NCI-H187 treated with DMSO at 0.1 percent for 48 hours (cell line): ENCODE measurements at places on chromosomes 1 and 21.

GRCh38 chr21:45178070-45178608 is 103.8 kb downstream of the ADARB1 start:
- no peak for DNase-seq

GRCh38 chr1:34714386-34714785 is 40.5 kb upstream of the GJB5 start:
- DNase-seq, result no peak

- DNase-seq, result no peak
Measured at GRCh38 chr1:7469255-7469938, 301.7 kb upstream of the VAMP3 start.

GRCh38 chr1:40951943-40952743 is 27.4 kb upstream of the CTPS1 start:
- no peak for DNase-seq

DNA sequence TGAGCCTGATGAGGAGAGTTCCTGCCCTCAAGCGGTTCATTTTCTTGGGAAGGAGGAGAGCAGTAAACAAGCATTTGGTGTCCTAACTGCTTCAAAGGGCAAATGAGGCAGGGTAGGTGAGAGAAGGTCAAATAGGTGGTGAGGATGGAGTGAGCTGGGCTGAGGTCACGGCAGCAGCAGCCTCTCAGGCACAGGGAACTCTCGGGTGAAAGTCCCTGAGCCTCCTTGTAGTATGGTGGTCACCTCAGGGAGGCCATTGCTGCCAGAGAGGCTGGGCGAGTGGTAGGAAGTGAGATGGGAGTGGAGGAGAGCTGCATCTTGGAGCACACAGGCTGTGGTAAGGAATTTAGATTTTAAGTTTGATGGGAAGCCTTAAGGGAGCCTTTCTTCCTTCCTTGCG is 4.0 kb downstream of the ADARB1 start:
- no peak for DNase-seq

DNA sequence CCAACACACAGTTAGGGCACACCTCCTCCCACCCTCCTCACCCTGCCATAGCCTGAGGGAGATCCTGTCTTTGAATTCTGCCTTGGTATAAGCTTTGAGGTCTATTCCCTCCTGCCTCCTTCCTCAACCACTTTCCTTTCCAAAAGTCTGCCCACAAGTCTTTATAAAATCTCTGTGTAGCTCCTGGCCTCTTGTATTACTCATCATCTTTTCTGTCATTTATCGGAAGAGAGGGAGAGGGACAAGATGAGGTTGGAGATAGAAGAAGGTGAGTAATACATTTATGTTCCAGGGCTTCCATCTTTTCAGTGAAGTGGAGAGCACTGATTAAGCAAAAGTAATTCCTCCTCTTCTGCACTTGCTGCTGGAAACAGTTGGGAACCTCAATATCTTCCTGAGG is 30.5 kb upstream of the EFCAB14 start:
- DNase-seq, result no peak

DNA sequence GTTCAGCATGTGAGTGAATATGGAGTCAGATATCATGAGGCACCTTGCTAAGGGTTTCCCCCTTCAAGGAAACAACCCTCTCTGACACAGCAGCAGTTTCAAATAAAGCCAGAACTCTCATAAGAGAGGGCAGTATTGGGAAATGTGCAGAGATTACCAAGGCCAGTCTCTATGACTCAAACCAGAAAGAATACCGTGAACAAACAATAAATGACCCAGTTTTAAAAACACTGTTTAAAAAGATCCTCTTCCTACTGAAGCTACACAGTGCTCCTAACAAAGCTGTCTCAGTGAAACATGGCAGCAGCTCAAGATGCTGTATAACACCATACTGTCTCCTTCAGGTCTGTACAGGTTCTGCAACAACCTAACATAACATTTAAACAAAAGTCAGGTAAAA is 102.6 kb downstream of the KIAA0319L start:
- DNase-seq, result no peak

DNA sequence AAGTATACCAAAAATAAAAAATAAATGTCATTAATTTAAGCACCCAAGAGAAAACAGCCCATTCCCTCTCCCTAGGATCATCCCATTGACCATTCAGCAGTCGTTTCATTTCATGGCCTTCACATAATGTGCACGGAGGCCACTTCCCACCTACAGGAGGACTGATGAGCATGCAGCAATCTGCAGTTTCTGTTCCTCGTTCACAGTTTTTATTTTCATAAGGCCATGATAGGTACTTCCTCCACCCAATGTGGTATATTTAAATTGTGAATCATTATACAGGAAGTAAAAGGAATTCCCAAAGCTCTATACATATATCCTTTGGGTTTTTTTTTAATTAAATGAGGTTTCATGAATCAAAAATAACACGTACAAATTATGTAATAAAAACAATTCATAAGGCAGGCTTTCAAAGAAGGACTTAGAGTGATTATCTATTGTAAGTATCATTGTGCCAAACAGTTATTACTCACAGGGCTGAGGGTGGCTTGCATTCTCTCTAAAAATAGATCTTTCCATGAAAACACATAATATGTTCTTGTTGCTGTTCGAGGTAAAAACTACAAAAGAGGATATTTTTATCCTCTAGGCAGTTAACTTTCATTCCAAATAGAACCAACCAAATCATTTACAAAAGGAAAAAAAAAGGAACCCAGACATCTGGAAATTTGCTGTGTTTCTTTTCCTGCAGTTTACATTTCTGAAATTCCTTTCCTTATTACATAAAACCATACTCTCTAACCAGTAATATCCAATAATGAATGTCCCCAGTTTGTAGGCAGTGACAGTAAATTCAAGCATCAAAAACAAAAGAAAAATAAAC is 27.5 kb upstream of the SLC44A3 start:
- DNase-seq, result no peak

DNA sequence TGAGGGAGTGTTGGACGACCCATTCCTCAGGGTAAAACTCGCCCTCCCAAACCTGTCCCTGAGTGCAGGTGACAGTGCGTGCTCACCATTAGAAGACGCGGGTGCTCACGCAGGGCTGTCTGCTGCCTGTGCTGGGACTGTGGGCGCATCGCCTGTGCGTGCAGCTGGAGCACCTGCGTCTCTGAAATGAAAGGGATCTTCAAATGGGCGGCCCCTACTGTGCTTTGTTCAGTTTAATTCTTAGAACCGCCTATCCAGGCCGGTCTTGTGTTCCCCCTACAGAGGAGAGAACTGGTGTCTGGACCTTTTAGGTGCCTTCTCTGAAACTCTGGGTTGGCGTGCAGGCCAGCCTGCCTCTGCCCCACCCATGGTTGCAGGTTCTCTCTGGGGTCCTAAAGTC is 125.8 kb downstream of the PCBP3 start:
- no peak for DNase-seq

GRCh38 chr21:34363733-34364132 is at the start of gene KCNE2:
Gene KCNE2, plus strand, starts transcription at chr21:34364006. Its CDS starts 6,473 bp downstream, at chr21:34370479.
- DNase-seq, result no peak

GRCh38 chr1:110062612-110063011 is 7.9 kb downstream of the ALX3 start:
- DNase-seq, result no peak

- no peak for DNase-seq
Measured at GRCh38 chr1:153180556-153180955, 22.7 kb upstream of the LELP1 start.

GRCh38 chr1:20439282-20439681 is 46.7 kb downstream of the CAMK2N1 start:
- DNase-seq, result no peak

DNA sequence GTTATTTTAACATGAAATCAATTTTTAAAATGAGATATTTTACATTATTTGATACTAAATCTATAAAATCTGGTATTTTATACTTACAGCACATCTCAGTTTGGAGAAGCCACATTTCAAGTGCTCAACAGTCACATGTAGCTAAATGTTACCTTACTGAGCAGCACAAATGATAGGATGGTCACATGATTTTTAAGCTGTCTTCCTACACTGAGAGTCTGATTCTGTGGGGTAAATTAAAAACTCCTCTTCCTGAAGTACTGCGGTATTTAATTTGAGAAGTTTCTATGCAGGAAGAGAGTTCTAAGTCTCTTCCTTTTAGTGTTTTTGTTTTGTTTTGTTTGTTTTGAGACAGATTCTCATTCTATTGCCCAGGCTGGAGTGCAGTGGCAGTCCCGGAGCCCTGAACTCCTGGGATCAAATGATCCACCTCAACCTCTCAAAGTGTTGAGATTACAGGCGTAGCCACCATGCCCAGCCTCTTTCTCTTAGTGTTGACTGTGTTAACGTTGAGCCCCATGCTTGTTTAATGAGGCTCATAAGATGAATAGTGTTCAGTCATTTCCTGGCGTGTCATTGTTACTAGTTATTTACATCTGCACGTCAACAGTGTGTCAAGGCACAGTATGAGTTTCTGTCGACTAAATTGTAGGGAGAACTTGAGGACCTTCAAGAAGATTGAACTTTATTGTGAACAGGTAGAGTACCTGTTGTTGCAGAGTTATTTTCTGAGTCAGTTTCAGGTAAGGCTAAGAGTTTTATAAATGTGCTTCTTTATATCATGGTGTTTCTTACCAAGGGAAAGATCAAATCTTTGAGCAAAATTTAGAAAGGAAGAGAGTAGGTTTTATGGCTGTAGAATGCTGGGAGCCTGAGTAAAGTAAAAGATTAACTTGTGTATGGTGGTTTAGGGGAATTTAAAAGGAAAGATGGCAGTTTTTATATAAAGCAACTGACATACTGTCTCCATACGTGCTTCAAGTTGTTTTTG is 3.3 kb downstream of the CNST start:
- no peak for DNase-seq

DNA sequence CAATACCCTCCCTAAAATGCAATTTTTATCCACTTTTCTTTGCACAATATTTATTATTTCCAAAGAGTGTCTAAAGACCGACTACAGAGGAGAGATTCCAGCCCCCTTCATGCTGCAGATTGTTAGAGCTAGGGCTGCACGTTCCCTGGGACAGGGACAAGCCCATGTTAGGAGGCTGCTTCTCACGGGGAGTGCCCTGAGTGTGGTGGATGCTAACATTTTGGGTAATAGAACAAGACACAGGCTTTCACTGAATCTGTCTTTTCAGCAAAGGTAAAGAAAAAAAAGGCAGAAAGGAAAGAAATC is 125.4 kb downstream of the RIPK4 start:
- DNase-seq, result no peak

- DNase-seq, result no peak
Measured at GRCh38 chr1:245621589-245621988, 466.8 kb downstream of the KIF26B start.

GRCh38 chr1:204455063-204455830 is 39.4 kb downstream of the PIK3C2B start:
- no peak for DNase-seq

GRCh38 chr1:147717051-147717705 is 43.2 kb downstream of the GJA5 start:
- DNase-seq, result peak; percentile 49

GRCh38 chr1:6423321-6423999 is 1.1 kb upstream of the ESPN start:
- DNase-seq, result no peak

DNA sequence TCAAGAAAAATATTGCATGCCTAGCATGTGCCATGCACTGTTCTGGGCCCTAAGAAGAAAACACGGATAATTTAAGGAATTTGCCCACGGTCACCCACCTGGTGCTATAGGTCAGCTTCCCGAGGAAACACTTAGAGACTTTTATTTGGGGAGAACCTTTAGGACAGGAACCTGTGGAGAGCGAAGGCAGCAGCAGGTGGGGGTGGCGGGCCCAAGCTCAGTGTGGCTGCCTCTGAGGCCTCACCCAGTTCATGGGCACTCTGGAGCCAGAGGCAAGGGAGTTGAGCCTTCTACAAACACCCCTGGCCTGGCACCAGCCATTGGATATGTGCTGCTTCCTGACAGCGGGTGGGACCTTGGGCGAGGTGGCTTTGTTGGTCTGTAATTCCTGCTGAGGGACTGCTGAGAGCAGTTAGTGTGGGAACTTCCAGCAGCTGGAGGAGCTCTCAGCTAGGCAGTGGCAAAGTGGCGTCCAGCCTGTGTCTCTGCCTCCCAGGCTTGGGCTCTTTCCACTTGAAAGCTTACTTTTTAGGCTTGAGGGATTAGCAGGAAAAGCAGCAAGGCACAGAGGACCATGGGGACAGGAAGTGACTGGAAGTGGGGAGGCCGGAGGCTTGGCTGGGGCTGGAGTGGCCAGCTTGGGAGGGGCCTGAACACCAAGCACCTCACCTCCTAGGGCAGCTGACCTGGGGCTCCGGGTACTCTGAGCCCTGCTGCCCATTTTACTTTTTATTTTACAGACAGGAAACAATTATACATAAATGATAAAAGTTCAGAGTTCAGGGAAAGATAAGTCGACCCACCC is 19.1 kb downstream of the MRPL37 start:
- DNase-seq, result no peak

GRCh38 chr1:243667133-243667532 is 182.9 kb downstream of the AKT3 start:
- DNase-seq, result no peak

DNA sequence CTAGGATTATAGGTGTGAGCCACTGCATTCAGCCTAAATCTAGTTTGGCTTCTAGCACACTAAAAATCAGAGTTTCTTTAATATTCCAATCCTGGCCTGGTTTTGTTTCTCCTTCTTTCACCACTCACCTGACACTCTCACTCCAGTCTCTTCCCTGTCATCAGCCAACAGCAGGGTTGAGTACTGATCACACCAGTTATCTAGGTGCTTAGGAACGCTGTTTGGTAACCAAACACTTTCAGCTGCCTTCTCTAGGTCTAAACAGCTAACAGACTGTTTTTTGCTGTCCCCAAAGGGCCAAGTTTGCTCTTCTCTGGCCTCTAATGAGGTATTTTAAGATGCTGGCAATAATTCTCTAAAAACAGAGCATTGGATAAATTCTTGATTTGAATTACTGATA is 17.7 kb upstream of the FRRS1 start:
- no peak for DNase-seq
